Stimulated activated CD8-positive, alpha-beta memory T cell treated with anti-CD3 and anti-CD28 coated beads, Interleukin-12 subunit alpha, Interleukin-12 subunit beta, amount 100 ng/mL, for 4 hours (primary cell): ENCODE measurements at places on chromosomes 11 and 22.

GRCh38 chr11:92393218-92393617 is 168.6 kb downstream of the FAT3 start:
- DNase-seq: no peak

- no peak for DNase-seq
Measured at GRCh38 chr11:134802116-134802515, 390.1 kb upstream of the B3GAT1 start.

GRCh38 chr11:35723913-35724312 is 61.3 kb downstream of the TRIM44 start:
- DNase-seq: no peak

DNA sequence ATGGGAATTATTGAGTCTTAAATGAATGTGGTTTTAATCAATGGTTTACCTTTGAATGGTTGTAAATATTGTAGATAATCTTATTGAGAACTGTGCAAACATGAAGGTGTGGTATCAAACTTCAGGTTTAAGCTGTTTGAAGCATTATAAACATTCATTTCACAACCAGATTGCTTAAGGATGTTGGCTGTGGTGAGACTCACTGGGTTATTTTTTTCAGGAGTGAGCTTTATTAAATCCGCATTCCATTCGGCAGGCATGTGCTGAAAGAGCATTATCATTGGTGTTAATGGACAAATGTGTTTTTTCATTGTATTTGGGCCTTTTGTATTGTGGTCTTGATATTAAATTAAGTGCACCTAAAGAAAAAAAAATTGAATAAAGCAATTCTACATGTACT is 9.7 kb downstream of the MMP3 start:
- no peak for DNase-seq

- DNase-seq: no peak
Measured at GRCh38 chr11:75816561-75817239, 1.7 kb downstream of the UVRAG start.

GRCh38 chr11:70916351-70916750 is 336.0 kb downstream of the SHANK2 start:
- DNase-seq: no peak

GRCh38 chr11:35787626-35788025 is 125.1 kb downstream of the TRIM44 start:
- DNase-seq: no peak

DNA sequence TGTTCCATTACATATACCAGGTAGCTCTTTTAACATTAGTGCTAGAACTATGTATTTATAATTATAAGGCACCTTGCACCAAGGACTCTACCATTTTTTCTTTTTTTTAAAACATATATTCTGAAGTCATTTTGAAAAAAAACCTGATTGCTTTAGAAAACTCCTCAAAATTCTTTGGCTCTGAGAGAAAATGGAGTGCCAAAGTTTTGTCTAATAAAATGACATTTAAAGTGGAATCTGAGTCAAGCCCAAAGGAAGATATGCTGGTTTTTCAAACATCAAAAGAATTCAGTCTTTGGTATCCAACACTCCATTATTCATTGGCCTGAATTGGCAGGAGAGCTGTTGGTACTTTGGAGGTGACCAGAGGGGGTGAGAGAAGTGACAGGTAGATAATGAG is 116.5 kb downstream of the ME3 start:
- DNase-seq: no peak

DNA sequence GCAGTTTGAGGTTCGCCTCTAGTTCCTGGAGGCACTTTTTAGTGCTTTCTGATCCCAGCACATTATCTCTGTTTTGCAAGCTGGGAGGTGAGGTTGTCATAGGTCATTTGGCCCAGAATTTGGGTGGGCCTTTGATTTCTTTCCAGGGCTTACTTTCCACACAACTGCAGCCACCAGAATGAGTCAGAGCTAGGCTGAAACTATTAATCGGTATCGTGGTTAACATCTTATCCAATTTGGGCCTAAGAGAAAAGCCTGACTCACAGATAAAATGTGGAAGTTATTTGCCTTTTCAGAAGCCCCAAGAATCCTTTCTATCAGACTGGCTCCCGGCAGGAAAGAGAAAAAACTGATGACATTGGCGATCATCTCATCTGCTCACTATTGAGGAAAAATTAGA is 166.4 kb downstream of the KIRREL3 start:
- no peak for DNase-seq
